ENCODE measurements at places on chromosomes 6 and 20.

DNA sequence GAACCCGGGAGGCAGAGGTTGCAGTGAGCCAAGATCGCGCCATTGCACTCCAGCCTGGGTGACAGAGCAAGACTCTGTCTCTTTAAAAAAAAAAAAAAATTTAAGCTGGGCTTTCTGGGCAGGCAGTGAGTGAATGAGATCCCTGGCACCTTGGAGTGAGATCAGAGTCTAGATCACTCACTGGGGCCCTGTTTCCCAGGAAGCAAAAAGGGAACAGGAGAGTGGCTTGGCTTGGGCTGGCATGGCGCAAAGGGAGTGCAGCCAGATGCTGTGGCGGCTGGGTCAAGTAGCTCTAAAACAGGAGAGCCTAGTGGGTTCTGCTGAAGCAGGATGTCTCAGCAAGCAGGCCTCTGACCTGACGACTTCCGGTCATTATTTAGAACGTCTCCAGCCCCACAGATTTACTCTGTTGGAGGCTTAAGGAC is 10.4 kb downstream of the PLCG1 start:
- no peak for DNase-seq

DNA sequence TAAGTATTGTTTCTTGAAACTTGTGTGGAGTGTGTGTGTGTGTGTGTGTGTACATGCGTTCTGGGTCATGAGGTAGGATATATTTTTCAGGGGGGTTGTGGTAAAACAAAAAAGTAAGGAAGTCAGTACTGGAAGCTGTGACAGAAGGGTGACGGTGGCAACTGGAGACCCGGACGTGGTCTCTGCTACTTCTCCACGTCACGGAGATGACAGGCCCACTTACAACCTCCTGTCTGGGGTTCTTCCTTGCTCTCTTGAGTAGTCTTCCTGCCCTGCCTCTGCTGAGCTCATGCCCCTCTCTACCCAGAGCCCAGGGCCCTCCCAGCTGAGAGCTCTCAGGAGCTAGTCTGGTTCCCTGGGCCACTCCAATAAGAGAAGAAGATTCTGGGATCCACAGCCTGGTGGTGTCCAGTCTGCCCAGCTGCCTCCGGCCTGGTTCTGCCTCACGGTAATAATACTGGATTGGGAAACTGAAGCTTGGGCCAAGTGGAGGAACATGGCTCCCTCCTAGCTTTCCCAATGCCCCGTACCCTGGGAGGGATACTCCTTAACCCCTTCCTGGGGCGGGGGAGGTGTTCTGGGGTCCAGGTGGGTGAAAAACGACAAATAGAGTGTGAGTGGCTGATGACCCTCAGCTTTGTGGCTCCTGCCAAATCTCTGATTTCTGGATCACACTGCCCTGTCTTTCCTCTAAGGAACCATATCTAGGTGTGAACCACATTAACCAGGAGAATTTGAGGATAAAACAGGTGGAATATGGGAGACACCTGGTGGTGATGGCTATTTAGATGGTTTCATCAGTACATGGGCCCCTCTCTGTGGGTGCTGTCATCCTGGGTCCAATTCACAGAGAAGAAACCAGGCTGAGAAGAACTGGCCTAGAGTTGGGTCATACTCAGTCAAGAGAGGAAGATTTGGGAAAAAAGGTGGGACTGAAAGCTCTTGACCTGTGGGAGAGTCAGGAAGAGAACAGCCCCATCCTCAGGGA is 27.2 kb downstream of the VEGFA start:
- no peak for DNase-seq

- DNase-seq: no peak
Measured at GRCh38 chr6:168875811-168876576, 377.7 kb downstream of the THBS2 start.

DNA sequence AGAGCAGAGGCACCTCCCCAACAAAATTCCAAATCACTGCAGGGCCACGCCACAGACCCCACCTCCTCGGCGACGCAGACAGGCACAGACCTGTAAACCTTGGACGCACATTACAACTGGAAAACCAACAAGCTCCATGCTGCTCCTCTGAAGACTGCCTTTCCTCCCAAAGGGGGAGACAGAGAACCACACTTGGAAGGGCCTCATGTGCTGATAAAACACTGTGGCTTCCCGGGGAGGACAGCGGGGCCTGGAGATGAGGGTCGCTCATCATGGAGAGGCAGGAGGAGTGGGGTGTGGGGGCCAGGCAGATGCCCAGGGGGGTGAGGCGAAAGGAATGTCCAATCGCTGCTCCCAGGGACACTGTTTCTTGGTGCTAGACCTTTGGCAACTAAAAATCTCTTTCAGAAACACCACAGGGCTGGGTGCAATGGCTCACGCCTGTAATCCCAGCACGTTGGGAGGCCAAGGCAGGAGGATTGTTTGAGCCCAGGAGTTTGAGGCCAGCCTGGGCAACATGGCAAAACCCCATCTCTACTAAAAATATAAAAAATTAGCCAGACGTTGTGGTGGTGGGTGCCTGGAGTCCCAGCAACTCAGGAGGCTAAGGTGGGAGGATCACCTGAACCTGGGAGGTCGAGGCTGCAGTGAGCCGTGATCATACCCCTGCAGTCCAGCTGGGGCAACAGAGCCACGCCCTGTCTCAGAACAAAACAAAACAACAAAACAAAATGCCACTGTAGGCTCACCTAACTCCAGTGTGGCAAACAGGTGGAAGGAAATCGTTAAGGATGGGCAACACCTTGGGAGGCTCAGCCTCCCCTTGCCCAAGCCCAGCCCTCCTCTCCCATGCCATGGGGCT is 53.8 kb downstream of the ABHD12 start:
- DNase-seq: no peak

DNA sequence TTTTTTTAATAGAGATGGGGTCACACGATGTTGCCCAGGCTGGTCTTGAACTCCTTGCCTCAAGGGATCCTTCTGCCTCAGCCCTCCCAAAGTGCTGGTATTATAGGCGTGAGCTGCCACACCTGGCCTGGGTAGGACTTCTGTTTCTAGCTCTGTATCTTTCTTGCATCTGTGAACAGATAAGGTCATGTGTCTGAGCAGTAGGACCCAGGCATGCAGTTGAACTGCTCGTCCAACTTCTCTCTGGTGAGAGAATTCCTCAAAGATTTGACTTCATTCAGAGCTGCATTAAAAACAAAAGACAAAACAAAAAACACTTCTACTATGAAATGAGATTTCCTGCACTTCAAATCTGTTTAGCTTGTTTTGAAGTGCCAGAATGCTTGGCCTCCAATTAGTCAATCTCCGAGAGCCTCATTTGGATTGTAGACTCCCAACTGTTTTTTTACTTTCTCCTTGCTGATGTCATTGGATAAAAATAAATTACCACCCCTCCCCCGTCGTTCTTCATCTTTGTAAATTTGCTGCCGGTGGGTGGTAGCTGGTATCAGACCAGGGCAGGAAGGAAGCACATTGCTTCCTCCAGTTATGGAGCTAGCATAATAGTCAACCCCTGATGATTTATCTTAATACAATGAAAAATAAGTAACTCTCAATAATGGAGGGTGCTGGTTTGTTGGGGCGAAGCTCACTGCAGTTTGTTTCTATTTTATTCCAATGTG is 17.6 kb downstream of the CD109 start:
- DNase-seq: no peak

DNA sequence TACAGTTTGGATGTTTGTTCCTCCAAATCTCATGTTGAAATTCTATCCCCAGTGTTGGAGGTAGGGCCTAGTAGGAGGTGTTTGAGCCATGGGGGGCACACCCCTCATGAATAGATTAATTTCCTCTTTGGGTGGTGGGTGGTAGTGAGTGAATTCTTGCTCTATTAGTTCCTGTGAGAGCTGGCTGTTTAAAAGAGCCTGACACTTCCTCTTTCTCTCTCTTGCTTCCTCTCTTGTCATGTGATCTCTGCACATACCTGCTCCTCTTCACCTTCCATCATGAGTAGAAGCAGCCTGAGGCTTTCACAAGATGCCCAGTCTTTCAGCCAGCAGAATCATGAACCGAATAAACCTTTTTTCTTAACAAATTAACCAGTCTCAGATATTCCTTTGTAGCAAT is 340.2 kb upstream of the CHD6 start:
- no peak for DNase-seq

DNA sequence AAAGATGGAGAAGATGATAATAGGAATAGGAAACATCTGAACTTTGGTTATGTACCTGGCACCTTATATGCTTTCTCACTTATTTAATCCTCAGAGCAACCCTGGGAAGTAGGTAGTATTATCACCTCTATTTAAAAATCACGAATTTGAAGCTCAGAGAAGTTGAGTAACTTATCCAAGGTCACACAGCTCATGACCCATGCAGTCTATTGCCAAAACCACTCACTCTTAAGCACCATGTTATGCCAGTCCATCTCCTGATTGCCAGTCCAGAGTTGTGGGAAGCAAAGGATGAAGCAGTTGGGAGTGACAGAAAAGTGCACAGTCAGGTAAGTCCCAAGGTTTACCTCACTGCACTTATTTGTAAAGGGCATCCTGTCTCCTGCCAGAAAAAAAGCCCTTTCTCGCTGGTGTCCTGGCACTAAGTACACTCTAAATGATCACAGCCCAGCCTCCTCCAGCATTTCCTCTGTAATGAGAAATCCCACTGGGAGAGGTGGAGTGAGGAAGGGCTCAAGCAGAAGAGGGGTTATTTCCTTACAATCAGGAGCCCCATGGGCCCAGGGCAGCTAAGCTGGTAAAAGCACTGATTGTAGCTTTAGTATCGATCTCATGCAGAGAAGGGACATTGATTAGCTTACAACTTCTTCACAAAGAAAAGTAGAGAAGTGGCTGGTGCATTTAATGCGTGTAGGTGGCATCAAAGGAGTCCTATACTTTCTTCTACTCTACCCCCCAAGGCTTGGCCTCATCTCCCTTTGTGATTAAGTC is 21.3 kb upstream of the SCGN start:
- no peak for DNase-seq

GRCh38 chr6:5308066-5308465 is 46.8 kb downstream of the FARS2 start:
- DNase-seq: no peak

DNA sequence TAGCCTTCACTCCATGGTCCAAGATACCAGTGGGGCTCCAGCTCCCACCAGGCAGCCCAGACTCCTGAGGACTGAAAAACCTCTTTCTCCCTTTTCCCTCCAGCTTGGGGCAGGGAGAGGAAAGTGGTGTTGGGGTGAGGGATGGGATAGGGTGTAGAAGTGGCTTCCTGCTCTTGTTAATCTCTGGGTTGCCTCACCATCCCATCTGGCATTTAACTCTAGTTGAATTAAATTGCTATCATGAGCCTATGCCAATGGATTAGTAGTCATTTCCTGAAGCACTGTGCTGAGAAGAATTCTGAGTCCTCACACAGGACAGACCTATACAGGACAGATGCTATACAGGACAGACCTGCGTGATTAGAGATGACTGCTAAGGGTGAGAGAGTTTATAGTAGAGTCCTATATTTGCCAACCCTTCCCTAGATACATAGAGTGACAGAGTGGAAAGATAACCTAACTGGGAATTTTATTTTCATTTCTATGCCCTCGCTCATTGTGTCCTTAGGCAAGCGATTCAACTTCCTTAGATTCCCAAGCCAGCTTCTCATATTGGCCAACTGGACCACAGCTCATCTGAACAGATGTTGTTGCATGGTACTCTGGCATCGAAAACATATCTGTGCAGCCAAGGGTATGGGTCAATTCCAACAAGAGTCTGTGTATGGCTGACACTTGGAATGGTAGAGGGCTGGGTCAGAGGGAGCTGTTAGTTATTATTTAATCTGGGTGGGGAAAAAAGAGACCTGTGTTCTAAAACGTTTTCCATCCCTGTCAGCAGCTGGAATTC is 42.8 kb downstream of the MCHR2 start:
- DNase-seq: no peak

GRCh38 chr6:15305496-15305895 is 59.6 kb downstream of the JARID2 start:
- DNase-seq: no peak

DNA sequence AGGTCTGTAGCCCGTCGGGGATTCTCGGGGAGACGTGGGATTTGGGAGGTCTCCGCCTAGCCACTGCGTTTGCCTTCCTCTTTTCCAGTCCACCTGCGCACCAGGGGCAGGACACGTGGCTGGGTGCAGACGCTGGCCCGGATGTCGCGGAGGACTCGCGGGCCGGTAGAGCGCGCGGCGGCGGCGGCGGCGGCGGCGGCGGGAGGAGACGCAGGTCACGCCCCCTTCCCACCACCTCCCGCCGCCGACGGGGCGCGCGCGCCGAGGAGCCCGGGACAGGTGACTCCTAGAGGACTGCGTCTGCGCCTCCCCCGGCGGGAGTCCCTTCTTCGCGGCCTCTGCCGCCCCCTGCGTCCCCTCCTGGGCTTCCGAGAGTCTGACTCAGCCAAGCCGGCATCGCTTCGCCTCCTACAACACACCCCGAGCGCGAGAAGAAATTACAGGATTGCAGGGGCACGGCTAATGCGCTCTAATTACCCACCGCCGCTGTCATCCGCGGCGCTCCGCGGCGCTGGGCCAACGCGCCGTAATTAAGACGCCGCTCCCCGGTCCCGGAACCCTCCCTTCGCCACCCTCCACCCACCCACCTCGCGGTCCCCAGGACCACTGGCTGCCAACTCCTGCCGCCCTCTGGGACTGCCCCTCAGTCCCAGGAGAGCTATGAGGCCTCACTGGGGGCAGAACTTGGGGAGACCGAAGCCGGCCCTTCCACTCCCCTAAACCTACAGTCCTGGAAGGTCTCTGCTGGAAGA is 124.5 kb downstream of the MRPL14 start:
- no peak for DNase-seq

- peak; percentile 89 for DNase-seq
Measured at GRCh38 chr6:75205776-75206575, at the start of gene COL12A1. Gene COL12A1 (minus strand): TSS chr6:75206053. CDS start chr6:75202792, 3,261 bp downstream.

GRCh38 chr20:12502443-12502842 is 506.3 kb upstream of the SPTLC3 start:
- DNase-seq: no peak

DNA sequence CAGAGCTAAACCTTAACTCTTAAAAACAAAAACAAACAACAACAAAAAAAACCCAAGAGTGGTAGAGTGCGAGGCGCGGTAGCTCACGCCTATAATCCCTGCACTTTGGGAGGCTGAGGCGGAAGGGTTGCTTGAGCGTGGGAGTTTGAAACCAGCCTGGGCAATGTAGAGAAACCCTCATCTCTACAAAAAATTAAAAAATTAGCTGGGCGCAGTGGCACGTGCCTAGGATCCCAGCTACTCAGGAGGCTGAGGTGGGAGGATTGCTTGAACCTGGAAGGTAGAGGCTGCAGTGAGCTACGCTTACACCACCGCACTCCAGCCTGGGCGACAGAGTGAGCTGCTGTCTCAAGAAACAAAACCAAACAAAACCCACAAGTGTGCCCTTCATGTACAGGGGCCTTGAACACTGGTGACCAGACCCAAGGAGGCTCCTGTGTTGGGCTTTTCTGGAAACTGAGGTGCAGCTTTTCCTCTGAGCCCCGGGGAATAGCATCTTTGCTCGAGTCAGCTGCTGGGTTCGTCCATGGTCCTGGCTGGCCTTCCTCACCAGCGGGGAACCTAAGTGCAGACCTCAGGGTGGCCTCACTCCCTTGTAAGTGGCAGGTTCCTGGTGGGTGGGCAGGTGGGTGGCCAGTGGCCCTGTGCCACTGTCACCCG is 39.9 kb downstream of the PYGB start:
- DNase-seq: no peak

DNA sequence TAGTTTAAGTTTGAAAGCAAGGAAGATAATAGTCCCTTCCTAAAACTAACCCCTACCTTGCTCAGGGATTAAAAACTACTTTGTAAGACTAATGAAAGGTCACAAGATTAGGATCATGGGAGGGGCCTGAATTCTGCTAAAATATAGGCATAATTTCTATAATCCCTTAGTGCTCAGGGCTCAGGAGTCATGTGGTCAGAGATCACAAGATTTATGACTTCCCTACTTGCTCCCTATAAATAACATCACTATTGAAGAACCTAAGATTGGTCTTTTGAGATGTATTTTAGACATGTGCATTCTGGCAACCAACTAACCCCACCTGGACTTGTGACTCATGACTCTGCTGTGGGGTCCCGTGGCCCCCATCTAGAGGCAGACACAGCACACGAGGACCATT is 81.1 kb downstream of the STMND1 start:
- no peak for DNase-seq

Data from HS-27A (cell line).